Hepatocyte (in vitro differentiated cells): ENCODE measurements at places on chromosomes 16 and 17. TPM values are rescaled to one million over a fixed set of nuclear protein-coding genes. Genes with fewer than 3 reads are reported as not detected.
A peak's percentile ranks its signal among the peaks of the same experiment; 100 is the strongest.

The CCL8 gene
- 0.12 TPM in 1 of 2 replicates, not detected in the other for total RNA-seq

The LHX1 gene
- total RNA-seq: not detected in 2 replicates

The GCGR gene
- 2.4 and 2.9 TPM in 2 replicates for total RNA-seq

The GDPD3 gene
- 0.67 TPM in 1 of 2 replicates, not detected in the other for total RNA-seq

The CD79B gene
- 0.57 TPM in 1 of 2 replicates, not detected in the other for total RNA-seq

The MLX gene
- 29.7 and 34.0 TPM in 2 replicates for total RNA-seq

The ABCC3 gene
- 12.6 and 18.1 TPM in 2 replicates for total RNA-seq

The TBC1D3I gene
- total RNA-seq: not detected in 2 replicates

GRCh38 chr16:3256866-3257465 lies 533 bp upstream of the MEFV start:
- no peak for DNase-seq

- DNase-seq: peak; percentile 70
These were observed 166.2 kb downstream of the XYLT1 start for GRCh38 chr16:17304491-17305119.

GRCh38 chr16:72203401-72203800 lies 31.4 kb upstream of the PMFBP1 start:
- DNase-seq: no peak

GRCh38 chr17:3005696-3006095 lies 57.7 kb downstream of the OR1D5 start:
- DNase-seq: no peak

GRCh38 chr17:6780001-6780400 lies 4.0 kb downstream of the FBXO39 start:
- DNase-seq: no peak

DNA sequence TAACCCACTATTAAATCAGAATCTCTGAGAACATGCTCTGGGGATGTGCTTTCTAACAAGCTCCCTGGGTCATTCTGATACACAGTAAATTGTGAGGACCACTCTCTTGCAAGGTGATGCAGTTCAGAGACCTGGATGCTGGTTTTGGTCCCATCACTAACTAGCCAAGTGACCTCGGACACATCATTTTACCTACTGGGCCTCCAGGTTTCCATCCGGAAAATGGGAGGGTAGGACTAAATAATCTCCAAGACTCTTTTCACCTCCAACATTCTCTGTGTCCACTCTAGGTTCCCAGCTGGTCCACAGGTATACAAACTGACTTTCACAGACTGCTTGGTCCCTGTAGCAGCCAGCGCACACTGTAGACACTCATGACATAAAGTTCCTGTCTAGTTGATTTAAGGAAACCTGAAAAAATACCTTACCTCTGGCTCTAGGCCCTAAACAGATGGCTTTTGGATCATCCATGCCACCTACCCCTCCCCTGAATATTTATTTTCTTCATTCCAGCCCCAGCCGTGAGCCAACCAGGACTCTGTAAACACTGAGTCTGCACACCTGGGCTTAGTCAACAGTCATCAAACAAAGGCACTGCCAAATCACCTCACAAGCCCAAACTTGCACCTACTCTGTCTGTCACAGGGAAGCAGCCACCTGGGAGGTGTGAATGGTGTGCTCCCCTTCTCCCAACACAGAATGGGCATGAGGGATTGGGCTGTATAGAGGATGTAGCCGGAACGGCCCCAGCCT lies 51.3 kb upstream of the MRPS23 start:
- DNase-seq: no peak

DNA sequence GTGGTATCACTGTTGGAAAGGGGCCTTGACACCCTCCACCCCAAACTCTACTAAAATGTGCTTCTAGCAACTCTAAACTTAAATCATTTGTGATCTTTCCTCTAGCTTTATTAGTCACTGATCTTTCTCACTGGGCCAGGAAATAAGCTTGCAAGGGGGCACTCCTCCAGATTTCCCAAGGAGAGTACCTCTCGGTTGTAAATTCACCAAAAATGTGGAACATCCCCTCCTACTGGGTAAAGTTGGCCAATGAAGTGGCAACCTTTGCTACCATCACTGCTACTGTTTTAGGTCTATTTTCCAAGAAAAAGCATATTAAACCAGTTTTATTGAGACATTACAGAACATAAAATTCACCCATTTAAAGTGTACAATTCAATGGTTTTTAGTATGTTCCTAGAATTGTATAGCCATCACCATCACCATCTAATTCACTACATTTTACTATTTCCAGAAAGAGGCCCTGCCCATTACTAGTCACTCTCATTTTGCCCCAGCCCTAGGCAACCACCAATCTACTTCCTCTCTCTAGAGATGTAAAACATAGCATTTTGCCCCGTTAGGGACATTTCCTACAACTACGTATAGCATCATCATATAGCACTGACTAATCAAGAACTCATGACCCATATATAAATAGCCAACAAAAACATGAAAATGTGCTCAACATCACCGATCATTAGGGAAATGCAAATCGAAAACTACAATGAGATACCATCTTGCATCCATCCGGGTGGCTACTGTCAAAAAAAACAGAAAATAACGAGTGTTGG lies 44.6 kb upstream of the ADCY9 start:
- no peak for DNase-seq

- DNase-seq: no peak
These were observed 17.9 kb upstream of the TMIGD1 start for GRCh38 chr17:30351735-30352134.

- no peak for DNase-seq
These were observed 88.3 kb upstream of the ELAC2 start for GRCh38 chr17:13106171-13106570.

DNA sequence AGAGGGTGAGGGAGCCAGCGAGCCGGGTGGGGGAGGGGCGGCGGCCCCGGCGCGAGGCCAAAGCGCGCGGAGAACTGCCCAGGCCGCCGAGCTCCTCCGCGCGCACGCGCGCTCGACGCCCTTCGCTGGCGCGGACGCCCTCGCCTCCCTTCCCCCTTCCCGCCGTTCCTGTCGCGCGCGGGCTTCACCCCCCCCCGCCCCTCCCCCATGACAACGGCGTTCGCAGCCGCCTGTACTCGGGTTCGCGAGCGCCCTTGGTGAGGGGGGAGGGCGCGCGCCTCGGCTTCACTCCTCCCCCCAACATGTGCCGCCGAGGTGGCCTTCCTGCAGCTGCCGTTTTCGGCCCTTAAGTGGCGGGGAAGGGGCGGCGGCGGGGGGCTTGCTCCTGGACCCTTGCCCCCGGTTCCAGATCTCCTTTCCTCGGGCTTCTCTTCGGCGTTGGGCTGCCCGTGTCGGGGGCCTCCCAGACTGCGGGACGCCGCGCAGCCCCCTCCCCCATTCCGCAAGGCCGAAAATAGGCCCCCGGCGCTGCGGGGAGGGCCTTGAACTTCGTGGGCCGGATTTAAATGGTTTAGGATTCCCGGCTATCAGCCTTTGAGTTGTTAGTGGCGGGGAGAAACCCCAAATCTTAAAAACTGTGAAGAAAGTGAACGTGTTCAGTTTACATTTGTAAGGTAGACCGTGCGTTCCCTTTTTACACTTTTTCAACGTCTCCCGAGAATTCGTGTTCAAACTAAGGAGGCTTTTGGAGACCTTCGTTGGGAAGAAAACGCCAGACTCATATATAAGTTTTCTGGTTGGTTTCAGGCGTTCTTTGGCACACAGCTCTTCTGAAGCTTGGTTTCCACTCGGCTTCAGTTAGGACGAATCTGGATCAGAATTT lies 653 bp downstream of the SRRM2 start:
- DNase-seq: peak; percentile 94

DNA sequence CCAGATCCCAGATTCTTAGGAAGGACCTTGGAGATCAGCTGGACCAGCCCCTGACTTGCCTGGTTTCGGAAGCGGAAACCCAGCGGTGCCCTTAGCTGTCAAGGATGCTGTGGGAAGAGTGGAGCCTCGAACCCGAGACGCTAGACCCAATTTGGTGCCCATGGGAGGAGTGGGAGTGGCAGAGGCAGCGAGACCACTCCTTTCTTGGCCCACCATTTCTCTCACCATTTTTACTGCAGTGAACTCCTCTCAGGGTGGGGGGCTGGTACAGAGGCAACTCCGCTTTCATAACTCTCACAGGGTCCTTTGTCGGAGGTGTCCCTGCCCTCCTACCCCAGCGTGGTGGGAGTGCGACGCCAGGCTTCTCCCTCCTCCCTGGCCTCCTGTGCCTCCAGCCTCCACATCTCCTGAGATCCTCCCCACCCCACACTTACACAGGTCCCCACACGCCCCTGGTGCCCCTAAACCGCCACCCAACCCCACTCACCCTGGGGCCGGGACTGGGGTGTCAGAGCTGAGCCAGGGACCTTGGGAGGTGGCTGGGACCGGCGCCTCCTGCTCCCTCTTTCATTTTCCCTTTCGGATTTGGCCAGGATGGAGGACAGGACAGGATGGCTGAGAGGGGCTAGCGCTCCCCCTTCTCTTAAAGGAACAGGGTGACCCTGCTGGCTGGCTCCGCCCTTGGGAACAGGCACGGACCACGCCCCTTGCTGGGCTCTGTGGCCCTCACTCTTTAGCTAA lies at the start of gene GJD3:
TSS of gene GJD3 (minus strand) at position 617 of the 741 bp plus-strand sequence. CDS start 922 bp downstream, outside the sequence.
- no peak for DNase-seq

DNA sequence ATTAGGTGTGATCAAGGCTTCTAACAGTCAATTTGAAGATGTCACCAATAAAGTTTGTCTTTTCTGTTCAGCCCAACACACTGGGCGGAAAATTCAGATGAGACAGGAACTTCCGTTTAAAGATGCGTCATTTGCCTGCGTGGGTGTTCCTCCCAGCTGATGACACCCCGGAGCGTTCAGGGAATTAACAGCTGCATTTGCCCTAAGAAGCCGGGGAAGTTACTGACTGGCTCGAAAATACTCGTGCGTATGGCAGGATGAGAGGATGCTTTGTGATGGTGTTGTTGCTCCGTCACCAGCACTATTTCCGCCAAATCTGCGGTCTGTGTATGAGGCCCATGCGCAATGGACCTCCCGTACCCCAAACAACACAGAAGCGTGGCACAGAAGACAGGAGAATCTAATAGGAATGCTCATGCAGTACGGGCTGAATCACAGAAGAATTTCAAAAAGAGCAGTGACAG lies 11.9 kb upstream of the PVALEF start:
- no peak for DNase-seq

- peak; percentile 84 for DNase-seq
These were observed at the start of gene GAS7 for GRCh38 chr17:10198509-10199249. TSS of gene GAS7 (minus strand) at chr17:10198606.

DNA sequence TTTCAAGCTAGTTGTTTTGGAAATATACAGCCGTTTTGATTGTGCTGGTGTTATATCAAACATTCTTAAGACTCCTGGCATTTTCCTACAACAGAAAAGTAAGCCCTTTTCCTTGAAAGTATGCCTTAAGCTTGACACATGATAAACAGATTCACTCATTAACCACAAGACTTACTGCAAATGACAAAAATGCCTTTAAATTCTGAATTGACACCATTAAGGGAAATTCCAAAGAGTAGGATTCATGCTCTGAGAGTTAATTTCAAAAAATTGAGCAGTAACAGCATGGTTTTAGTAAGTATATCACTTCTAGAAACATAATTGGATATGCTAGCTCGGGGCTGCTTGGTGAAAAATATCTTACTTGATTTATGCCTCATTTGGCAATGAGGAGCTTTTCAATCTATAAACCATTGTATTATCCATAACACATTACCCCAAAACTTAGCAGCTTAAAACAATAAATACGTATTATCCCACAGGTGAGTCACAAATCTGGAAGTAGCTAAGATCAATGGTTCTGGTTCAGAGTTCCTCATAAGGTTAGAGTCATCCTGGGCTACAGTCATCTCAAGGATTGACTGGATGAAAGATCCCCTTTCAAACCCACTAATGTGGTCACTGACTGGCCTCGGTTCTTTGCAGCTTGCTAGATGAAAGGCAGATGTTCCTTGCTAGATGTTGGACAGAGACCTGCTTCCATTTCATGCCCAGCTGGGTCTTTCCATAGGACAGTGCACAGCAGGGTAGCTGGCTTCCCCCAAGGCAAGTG lies 8.2 kb upstream of the PHAF1 start:
- no peak for DNase-seq

DNA sequence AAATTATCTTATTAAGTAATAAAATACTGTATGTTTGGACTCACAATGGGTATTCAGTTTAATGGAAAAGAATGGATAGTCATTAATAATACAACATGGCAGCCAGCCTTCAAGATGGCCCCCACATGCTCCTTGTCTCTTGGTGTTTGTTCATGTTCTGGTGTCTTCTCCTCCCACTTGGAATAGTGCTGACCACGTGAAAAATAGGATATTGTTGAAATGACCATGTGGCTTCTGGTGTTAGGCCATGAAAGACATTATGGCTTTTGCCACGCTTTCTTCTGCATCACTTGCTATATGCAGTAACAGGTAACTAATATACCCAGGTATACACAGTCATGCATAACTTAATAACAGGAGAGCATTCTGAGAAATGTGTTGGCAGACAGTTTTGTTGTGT lies 341.0 kb downstream of the KCNJ2 start:
- DNase-seq: no peak

GRCh38 chr17:1177016-1177700 lies 2.6 kb downstream of the ABR start:
- no peak for DNase-seq

GRCh38 chr17:29369831-29370735 lies 20.1 kb upstream of the TAOK1 start:
- peak; percentile 85 for DNase-seq

DNA sequence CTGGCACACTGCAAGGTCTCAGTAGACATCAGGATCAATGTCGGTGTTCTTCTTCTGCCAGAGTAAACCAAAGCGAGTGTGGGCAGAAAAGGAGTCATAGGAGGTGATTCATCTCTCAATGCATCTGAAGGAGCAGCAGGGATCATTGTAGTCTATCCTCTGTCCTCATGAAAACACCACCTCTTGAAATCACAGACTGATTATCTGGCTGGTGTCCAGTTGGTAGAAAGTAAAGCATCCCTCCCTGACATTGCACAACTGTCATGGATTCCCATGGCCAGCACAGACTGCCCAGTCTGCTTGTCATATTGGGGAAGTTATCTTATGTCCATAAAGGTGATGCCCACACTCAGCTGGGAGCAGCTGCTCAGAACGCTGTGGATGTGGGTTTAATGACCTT lies 74.1 kb downstream of the ABCC12 start:
- no peak for DNase-seq

- DNase-seq: no peak
These were observed 48.3 kb upstream of the C17orf78 start for GRCh38 chr17:37327341-37328090.

DNA sequence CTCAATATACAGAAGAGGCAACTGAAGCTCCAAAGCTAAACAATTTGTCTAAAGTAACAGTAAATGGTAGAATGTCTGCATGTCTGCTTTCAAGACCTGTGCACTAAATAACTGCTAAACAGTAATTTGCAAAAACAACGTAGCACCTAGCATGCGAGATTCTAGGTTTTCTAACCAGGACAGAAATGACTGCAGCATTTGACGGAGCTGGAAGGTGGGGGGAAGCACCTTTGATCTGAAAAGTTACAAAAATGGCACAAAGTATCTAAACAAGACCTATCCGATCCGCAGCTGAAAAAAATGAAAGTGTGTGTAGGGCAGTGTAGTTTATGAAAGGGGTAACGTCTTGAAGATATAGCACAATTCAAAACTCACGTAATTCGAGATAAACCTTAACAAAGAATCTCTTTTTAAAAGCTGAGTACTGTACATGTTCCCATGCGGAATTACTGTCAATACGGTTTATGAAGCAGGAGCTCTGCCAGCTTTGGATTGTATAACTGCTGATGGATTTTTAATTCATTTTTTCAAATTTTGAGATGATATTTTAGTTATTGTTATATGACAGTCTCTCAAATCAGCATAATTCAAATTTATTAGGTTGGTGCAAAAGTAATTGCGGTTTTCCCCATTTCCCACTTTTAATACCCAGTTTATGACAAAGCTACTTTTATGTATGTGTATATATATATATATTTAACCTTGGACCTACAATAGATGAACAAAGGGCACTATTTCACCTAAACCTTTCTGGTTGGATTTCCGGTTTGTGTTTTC lies 1.2 kb upstream of the WIPI1 start:
- no peak for DNase-seq
